ENCODE measurements at places on chromosomes 4 and X.

- no peak for DNase-seq
These were observed 419.6 kb upstream of the LCORL start for GRCh38 chr4:18441203-18441590.

DNA sequence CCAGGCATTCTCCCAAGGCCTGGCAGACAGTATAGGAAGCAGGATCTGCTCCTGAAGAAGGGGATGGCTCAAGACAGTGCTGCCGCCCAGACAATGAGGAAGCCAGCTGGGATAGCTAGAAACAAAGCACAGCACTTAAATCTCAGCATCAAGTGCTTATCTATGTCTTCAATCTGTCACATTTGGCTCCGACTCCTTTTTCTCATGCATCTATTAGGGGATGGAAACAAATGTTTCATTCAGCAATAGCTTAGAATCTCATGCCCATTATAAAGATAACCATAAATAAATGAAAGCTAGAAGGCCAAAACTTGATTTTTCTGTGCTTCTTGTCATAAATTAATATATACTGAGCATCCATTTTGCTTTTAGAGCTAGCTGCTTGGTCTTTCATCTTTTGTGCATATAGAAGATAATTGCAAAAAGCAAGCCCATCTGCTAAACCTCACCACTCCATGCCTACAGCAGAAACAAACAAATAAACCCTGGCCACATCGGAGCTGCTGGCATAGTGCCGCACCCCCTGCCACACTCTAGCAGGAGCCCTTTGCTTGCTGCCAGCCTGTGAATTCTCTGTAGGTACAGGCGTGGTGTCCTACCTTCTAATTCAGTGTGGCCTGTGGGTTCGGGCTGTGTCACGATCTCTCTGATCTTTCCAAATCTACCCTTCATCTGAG lies 75.9 kb downstream of the AASDH start:
- DNase-seq: no peak

DNA sequence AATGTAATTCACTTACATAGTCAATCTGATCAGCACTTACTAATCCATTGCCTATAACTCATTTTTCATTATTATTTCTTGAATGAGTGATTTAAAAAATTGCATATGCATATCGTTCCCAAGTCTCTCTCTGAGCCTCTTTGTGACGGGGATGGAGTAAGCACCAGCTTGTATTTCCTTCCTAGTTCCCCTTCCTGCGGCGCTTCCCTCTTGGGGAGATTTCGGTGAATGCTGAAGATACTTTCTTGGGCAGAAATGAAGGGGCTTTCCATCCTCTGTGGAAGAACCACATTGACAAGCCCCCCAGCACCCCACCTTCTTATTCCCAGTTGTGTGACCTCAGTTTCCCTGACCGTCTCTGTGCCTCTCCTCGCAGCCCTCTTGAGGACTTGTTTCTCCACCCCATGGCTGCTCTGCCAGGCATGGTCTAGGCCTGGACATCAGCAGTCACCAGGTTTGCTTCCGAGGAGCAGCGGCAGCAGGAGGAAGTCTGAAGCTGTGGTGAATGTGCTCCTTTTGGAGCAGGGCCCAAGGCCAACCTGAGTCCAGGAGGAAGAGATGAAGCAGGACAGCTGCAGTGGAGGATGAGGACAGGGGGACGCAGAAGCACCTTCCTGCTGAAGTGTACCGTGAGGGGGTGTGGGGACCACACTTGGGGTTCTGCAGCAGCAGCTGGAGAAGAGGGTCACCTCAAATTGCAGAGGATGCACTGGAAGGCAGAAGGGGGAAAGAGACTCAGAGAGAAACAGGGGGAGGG lies 124.9 kb downstream of the IRF2 start:
- DNase-seq: no peak

DNA sequence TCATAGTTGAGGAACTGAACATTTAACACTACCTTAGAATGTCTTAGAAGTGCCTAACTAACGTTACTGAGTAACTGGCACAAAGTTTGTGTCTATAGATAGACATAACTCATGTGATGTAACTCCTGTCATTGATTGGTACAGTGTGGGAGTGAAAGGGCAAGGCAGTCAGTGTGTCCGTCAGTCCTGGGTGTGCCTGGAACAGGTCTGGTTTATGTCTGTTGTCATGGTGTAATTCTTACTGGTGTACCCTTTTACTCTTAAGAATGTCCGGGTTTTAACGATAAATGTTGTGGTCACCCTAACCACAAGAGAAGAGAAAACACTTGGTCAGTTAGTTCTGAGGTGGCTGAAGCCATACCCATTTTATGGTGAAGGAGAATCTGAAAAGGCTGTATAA lies 93.1 kb upstream of the ESX1 start:
- DNase-seq: no peak

- DNase-seq: no peak
These were observed 687.9 kb downstream of the ARAP2 start for GRCh38 chr4:35556387-35556786.

- DNase-seq: no peak
These were observed 28.8 kb downstream of the NLGN3 start for GRCh38 chrX:71173440-71173839.

- no peak for DNase-seq
These were observed 100.0 kb upstream of the STX18 start for GRCh38 chr4:4641661-4642495.

GRCh38 chr4:151727365-151727764 lies 33.4 kb downstream of the GATB start:
- no peak for DNase-seq

DNA sequence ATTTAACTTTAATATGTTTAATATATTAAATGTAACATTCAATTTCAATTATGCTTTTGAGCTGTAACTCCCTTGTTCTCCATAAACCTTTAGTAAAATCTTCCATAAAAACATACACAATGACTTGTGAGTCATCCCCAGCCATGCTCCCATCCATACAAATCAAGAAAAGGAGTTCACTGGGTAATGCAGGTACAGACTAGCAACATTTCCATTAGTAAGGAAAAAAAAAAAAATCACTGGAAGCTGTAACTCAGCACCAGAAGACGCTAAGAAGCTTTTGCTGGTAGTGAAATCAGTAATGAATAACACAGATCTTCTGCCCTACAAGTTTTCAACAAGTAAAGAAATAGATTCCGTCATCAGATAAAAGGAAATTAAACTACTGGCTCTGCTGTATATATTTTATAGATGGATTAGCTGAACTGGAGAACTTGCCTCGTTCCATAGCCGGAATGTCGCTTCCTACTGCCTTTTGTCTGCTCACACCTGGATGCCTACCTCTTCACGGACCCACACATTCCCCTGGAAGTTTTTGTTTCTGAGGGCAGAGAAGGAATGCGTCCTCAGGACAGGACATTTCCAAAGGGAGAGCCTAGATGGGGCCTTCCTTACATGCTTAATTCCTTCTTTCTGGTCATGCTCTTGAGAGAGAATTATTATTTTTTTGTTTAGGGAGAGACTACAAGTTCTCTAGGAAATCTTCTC lies 298.4 kb upstream of the ANKRD50 start:
- no peak for DNase-seq

GRCh38 chr4:8556341-8557150 lies 23.6 kb upstream of the GPR78 start:
- no peak for DNase-seq

- no peak for DNase-seq
These were observed 28.8 kb upstream of the PCSK1N start for GRCh38 chrX:48864210-48864609.

- no peak for DNase-seq
These were observed 3.0 kb downstream of the LINC00632 start for GRCh38 chrX:140712413-140713173.

- no peak for DNase-seq
These were observed 76.6 kb downstream of the ZNF182 start for GRCh38 chrX:47927212-47927611.

- DNase-seq: no peak
These were observed 47.4 kb downstream of the TMPRSS11E start for GRCh38 chr4:68494688-68495087.

GRCh38 chr4:8607603-8608481 lies 15.3 kb downstream of the CPZ start:
- peak; percentile 92 for DNase-seq

DNA sequence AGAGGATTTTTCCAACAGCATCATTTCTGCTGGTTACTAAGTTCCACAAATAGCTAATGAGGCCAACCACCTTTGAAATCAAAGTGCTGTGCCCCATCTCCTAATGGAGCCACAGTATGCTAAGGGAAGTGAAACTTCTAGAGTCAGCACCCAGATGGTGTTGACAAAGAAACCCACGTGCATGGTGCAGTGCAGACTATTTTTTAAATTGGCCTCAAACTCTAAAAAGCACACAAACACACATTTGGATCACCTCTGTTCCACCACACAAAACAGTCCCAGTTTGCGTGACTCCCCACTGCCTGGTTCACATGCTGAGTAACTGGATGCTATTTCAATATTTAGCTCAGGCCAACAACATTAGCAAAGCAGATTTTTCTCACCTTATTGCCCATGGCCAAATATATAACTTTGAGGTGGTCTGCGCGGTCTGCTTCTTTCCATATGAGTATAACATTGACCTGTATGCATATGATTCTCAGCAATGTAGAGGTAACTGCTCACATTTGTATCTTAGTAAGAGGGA lies 69.9 kb downstream of the AMELX start:
- DNase-seq: no peak

DNA sequence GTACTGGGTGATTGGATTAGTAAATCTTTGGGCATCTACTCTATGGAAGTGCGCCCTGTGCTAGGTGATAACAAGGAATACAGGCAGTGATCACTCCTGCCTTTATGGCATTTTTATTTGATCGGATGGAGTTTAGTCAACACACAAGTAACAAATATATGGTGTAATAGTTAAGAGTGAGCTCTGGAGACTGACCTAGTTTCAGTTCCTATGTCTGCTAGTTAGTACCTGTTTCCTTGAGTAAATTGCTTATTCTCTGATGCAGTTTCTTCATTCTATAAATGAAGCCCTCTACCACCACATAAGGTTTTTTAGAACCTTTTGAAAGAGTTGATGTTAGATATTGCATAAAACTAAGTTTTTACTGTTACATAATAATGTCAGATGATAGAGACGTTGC lies 134.6 kb downstream of the KDM6A start:
- DNase-seq: no peak

DNA sequence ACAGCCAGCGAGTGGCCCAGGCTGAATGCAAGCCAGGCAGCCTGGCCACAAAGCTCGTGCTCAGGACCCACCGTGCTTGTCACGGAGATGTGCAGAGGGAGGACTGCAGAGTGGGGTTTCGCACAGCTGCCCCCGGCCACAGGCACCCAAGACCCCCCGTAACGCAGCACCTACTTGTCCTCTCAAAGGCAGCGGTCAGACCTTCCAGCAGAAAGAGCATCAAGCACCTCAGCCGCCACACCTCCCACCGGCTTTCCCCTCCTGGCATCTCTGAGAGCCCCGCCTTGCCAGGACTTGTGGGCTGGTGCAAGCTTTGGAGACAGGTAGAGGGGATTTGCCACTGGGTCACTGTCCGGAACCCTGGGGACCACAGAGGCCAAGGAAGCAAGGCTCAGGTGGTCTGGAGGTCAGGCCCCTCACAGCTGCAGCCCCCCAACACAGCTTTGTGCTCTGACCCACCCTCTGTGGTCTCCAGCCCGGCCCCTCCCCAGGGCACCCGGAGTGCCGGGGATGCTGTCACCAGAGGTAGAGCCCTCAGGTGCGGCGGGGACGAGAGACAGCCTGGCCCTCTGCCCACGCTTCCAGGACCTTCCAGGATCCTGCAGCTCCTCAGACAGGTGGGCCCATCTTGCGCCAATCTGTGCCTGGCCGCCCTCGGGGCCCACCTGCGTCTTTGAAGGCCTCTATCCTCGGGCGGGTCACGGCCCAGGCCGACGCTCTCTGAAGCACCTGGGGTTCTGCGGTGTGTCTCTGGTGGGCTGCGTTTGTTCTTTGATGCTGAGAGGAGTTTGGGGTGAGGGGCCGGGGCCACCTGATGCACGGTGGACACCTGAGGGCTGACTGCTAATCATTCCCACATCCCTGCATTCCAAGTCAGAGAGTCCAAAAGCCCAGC lies 34.4 kb upstream of the HMX1 start:
- DNase-seq: peak; percentile 23

- no peak for DNase-seq
These were observed 118.3 kb downstream of the MGST2 start for GRCh38 chr4:139783741-139784484.

DNA sequence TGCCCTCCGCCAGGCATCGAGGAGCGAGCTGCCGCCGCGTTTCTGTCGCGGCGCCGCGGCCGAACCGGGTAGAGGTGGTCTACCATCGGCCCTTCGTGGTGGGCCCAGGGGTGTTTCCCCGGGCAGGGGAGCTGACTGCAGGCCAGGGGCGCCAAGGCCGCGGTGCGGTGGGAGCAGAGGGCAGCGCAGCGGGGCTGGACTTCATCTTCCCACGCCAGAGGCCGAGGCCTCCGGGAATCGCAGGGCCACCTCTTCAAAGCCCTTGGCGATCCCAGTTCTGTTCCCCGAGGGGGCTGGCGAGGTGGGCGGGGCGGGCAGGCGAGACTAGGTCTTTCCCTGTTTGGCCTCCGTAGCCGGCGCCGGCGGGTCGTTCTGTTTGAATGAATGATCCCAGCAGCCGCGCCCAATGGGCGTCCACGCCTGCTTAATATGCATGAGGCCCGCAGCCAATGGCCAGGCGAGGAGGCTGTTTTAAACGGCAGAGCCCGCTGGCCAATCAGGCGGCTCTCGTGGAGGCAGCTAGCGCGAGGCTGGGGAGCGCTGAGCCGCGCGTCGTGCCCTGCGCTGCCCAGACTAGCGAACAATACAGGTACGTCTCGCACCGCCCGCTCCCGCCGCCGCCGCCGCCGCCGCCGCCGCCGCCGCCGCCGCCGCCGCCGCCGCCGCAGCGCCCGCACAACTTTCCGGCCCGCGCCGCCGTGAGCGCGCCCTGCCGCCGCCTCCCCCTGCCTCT lies at the start of gene HMGB3:
TSS of gene HMGB3 (plus strand) at position 548 of the 733 bp plus-strand sequence. CDS start 2,265 bp downstream, outside the sequence.
- peak; percentile 86 for DNase-seq

GRCh38 chrX:22124098-22124497 lies 92.0 kb downstream of the PHEX start:
- DNase-seq: no peak

DNA sequence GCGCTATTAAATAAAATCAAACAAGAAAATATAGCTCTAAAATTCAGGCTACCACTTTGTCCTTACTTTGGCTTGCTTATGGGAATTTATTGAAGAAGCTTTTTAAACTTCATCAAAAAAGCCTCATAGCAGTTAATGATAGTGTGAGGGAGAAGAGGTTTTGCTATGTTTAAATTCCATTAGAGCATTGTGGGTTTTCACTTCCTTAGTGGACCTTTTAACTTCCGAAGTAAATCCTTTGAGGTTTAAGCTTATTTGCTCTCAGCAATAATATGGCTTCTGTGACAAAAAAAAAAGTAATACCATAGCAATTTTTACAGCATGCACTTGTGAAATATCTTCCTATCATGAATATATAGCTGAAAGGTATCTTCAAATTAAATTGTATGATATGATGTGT lies 120.2 kb upstream of the NDST4 start:
- no peak for DNase-seq

GRCh38 chr4:168841000-168841671 lies 168.9 kb downstream of the CBR4 start:
- DNase-seq: no peak

DNA sequence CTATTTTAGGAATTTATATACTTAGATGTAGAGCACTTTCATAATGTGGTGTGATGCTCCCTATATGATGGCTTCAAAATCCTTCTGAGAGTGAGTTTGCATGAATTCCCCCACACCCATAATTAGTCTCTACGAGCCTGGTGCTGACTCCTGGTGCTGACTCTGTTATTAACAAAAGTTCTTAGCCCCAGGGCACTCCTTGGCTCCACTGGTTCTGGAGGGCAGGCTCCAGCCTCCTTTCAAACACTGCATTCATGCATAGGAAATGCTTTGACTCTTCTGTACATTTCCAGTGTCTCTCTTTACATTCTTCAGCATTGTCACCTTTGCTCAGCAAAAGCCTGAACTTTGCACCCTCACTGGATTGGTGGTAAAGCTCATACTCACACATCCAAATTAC lies 64.0 kb downstream of the LNX1 start:
- no peak for DNase-seq

Measured in 8988T (cell line).